ENCODE measurements at places on chromosomes 2 and 18. TPM values are rescaled to one million over a fixed set of nuclear protein-coding genes. Genes with fewer than 3 reads are reported as not detected.

The ACADL gene
- not detected for total RNA-seq

The SERPINB7 gene
- total RNA-seq: 190 TPM

The DNAJC5G gene
- total RNA-seq: not detected

The IFIH1 gene
- 37.9 TPM for total RNA-seq

The CXCR4 gene
- not detected for total RNA-seq

The RHBDD1 gene
- total RNA-seq: 32.8 TPM

The HOXD8 gene
- total RNA-seq: 6.5 TPM

The UPP2 gene
- total RNA-seq: not detected

The C2orf66 gene
- 0.14 TPM for total RNA-seq

The ERICH2 gene
- 2.5 TPM for total RNA-seq

The LCT gene
- total RNA-seq: not detected
